ENCODE measurements at places on chromosomes 7 and 10. TPM values are rescaled to one million over a fixed set of nuclear protein-coding genes. Genes with fewer than 3 reads are reported as not detected.

The SLC13A1 gene
- 132 TPM for total RNA-seq

The GLI3 gene
- total RNA-seq: 9.8 TPM

The DPP6 gene
- 0.35 TPM for total RNA-seq

The ARHGEF5 gene
- 45.8 TPM for total RNA-seq

The SLC16A9 gene
- 5.6 TPM for total RNA-seq

The RGS10 gene
- total RNA-seq: 42.7 TPM

The OPN4 gene
- not detected for total RNA-seq

The STEAP2 gene
- total RNA-seq: 29.9 TPM

The CYP51A1 gene
- total RNA-seq: 284 TPM

The SPRN gene
- total RNA-seq: not detected

The MRLN gene
- not detected for total RNA-seq
